ENCODE measurements at places on chromosomes 5 and 9.

- no peak for DNase-seq
Observed at GRCh38 chr5:2255915-2256690, 373.4 kb upstream of the IRX4 start.

DNA sequence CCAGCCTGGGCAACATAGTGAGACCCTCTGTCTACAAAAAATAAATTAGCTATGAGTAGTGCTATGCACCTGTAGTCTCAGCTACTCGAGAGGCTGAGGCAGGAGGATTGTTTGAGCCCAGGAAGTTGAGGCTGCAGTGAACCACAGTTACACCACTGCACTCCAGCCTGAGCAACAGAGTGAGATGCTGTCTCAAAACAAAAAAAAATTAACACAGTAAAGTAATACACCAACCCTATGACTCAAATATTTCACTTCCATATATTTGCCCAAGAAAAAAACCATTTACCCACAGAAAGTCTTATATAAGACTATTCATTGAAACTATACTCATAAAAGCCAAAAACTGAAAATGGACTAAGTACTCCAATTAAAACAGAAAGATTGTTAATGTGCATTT, 16.2 kb downstream of the SMIM23 start:
- DNase-seq, result no peak

DNA sequence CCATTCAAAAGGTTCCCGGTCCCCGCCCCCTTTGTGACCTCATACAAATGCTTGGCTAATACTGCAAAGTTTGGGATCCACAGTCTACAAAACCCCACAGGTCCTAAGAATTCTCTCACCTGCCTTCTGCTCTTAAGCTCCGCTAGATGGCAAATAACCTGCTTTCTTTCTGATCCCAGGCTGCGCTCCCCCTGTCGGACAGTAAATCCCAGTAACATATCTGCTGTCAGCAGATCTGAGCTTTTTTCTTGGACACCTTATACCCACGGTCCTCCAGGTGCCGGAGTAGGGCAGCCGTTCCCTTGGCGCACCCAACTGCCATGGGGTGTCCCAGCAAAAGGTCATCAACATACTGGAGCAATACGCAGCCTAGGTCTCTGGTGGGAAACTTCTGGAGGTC, 39.0 kb upstream of the PPP1R26 start:
- DNase-seq, result peak; percentile 66

DNA sequence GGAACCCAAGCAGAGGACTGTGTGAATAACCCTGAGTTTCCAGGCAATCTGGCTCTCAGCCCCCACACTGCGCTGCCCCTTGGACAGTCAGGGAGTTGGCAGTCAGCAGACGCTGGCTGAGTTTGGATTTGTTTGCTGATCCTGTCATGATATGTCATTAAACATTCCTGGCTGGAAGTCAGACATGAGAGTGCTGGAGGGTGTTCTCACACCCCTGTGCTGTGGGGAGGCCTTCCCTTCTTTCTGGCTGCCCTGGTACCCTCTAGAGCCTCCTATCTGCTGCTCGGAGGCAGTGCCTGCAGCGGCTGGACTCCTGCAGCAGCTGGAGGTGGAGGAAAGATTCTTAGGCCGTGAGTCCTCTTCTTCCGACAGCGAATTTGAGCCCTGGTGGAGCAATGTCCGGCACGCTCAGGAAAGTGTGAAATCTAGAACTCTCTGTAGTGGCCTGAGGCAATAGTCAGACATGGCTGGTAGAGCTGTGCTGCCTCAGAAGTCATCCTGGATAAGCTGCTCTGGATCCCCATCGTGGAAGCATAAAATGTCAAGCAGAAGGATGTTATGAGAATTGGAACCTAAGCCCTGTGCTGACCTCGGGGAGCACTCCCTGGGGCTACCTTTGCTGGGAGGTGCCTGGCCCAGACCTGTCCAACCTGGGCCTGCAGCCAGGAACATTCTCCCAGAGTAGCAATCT, 72.0 kb downstream of the PDE8B start:
- DNase-seq, result peak; percentile 19
